Fibroblast of lung (primary cell): ENCODE measurements at places on chromosomes 7 and 10.

- no peak for DNase-seq
These were observed 170.6 kb downstream of the UBE2H start for GRCh38 chr7:129781928-129782817.

DNA sequence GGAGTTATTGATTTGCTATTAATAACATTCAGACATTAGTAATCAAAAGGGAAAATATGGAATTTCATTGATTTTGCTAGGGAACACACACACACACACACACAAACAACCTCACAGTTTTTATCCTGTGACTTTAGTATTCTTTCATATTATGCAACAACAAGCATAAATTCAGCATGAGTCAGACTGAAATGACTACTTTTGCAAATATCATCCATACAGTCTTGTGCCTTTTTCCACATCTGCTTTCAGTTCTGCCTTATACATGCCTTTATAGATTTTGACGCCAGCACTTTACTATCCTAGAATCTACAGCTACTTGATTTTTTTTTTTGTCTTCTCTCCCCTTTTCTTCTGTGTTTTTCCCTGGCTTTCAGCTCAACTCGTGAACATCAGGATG, 975.8 kb upstream of the LRRTM3 start:
- DNase-seq, result no peak

DNA sequence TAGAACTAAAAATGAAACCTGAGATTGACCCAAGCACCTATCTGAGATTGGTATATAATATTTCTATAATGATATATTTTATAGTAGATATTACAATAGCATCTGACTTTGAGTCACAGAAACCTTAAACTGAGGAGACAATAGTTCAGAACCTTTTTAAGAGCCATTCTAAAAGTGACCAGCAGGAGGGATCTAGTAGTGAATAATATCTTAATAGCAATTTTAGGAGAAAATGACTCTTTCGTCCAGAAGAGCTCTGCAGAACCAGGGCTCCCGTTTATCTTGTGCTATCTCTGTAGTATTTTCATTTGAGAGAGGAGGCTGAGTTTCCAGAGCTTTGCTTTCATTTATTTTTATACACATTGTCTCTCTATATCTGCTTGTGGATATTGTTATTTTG, 68.1 kb downstream of the PODXL start:
- no peak for DNase-seq

DNA sequence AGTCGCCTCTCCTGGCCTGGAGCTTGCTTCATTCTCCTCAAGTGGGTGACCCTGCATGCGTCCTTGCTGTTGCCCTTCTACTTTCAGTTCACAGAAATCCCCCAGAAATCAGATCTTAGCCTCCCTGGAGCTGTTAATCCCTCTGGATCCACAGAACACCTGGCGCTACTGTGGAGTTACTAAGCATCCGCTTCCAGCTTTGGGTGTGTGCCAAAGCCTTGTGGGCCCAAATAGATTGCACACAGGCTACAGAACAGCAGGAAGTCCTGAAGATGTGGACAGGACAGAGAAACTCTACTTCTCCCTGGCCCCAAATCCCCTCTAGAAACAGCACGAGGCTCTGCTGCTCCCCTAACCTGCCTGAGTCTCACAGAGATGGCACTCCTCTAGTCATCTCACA, 36.6 kb upstream of the PDLIM1 start:
- peak; percentile 12 for DNase-seq

DNA sequence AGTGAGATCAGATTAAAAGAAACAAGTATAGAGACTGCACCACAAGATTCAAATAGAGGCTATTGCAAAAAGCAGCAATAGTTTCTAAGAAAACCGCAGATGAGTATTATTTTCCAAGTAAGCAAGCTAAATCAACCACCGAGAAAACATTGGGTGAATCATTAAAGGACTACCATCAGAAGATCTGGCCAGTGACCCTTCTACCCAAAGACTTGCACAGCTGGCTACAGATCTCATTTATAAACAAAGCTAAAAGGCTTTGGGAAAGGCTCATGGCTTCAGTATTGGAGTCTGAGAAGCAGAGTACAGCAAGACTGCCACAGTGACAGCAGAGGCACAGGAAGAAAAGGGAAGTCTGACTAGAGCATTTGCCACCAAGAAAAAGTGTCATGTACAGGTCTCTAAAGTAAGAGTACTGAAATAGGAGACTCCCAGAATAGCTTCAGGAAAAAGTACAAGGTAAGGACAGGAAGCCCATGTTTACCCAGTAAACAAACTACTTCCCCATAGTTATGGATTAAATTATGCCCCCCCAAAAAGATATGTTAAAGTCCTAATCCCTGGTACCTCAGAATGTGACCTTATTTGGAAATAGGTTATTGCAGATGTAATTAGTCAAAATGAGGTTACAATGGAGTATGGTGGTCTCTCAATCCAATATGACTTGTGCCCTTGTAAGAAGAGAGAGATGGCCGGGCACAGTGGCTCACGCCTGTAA, 19.0 kb downstream of the STEAP1 start:
- DNase-seq, result peak; percentile 7

GRCh38 chr7:74474271-74474865, 20.7 kb downstream of the GTF2IRD1 start:
- DNase-seq, result no peak

- DNase-seq, result peak; percentile 42
These were observed 47.3 kb upstream of the INSYN2A start for GRCh38 chr10:127243490-127244272.

- no peak for DNase-seq
These were observed 822.7 kb downstream of the PCDH15 start for GRCh38 chr10:53978301-53978700.

DNA sequence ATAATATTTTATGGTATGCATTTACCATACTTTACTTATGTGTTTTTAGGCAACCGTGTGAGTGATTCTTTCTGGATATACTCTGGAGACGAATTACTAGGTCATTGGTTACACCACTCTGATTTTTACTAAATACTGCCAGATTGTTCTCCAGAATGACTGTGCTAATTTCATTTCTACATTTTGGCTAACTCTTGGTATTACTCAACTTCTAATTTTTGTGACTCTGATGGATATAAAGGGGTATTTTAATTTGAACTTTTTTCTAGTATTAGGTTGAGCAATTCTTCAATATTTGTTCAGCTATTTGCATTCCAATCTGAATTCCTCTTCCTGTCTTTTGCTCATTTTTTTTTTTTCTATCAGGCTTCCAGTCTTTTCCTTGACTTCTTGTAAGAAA, 223.6 kb downstream of the MDFIC start:
- DNase-seq, result peak; percentile 79

GRCh38 chr7:5423306-5423975, at the start of gene TNRC18:
Gene TNRC18 (minus strand): TSS chr7:5423834. CDS start chr7:5421246, 2,588 bp downstream.
- DNase-seq, result no peak

- no peak for DNase-seq
These were observed 22.2 kb upstream of the NRBF2 start for GRCh38 chr10:63110940-63111339.
